Activated T-cell treated with anti-CD3 and anti-CD28 coated beads, Interleukin-2, amount 50 U/mL, for 24 hours (primary cell): ENCODE measurements at places on chromosomes 7 and 10.
A peak's percentile ranks its signal among the peaks of the same experiment; 100 is the strongest.

GRCh38 chr7:138603549-138604318 is 97.4 kb downstream of the SVOPL start:
- no peak for DNase-seq

- no peak for DNase-seq
Observed at GRCh38 chr10:30553626-30554439, 75.7 kb downstream of the LYZL2 start.

DNA sequence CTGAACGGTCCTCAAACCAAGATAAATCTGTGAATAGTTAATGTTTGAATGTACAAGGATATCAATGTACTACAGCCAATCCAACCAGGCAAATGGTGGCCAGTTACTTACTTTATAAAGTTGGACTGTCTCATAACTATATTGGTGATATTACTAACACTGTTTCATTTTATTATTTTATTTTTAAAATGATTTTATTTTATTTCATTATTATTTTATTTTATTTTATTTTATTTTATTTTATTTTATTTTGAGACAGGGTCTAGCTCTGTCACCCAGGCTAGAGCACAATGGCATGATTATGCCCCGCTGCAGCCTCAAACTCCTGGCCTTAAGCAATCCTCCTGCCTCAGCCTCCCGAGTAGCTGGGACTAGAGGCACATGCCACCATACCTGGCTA is 6.8 kb downstream of the IL15RA start:
- DNase-seq: no peak

- DNase-seq: no peak
Observed at GRCh38 chr10:10663622-10664021, 354.1 kb upstream of the CELF2 start.

DNA sequence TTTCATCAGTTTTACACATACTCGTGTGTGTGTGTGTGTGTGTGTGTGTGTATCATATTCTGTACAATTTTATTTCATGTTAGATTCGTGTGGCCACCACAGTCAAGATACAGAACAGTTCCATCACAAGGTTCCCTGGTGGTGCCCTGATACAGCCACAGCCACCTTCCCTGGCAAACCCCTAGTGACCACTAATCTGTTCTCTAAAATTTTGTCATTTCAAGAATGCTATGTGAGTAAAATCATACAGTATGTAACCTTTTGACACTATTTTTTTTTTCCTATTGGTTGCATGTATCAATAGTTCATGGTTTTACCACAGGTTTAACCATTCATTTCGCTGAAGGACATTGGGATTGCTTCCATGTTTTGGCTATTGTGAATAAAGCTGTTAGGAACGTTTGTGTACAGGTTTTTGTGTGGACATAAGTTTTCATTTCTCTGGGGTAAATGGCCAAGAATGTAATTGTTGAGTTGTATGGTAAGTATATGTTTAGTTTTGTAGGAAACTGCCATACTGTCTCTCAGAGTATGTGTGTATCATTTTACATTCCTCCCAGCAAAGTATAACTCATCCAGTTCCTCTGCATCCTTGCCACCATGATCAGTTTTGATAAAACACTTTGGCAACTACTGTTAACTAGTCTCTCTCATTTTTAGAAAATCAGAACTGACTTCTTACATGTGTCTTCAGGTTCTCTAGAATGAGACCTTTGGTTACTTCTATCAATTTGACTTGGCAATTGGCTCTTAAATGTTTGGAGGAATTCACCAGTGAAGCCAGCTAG is 20.6 kb downstream of the KLHDC10 start:
- no peak for DNase-seq

DNA sequence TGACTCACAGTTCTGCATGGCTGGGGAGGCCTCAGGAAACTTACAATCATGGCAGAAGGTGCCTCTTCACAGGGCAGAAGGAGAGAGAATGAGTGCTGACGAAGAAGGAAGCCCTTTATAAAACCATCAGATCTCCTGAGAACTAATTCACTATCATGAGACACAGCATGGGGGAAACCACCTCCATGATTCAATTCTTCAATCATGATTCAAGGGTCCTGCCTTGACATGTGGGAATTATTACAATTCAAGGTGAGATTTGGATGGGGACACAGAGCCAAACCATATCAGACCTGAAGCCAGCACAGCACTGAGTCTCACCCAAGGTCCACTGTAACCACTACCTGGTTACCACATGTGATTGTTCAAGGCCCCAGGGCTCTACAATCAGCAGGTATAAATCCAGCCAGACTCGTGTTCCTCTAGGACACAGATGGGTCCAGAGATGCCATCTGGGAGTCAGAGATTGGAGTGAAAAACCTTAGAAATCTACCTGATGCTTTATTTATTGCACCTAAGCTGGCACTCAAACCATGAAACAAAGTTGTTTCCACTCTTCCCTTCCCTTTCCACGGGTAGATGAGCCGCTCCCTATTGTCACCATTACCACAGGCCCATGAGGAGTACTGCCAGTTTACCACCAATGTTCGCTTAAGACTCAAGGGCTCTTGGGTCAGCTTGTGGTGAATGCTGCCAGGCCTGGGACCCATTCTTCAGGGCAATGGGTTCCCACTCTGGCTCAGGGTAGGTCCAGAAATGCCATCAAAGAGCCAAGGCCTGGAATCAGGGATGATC is 1061.5 kb downstream of the LRMDA start:
- no peak for DNase-seq

DNA sequence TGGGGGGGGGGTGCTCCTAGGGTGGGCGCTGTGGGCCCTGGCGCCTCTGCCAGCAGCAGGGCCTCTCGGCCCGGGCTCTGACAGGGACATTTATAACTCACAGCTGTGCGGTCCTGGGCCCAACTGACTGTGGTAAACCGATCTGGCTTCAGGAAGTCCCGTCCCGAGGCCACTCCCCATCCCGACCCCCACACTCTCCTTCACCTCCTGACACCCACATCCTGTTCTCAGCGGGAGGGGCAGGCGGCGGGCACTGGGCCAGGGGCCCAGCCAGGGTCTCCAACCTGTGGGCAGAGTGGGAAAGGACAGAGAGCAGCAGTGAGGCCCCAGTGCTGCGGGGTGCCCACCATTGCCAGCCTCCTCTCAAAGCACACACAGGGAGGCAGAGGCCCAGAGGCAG is 69.1 kb downstream of the ZMIZ1 start:
- DNase-seq: peak; percentile 58

- peak; percentile 51 for DNase-seq
Observed at GRCh38 chr7:6271060-6271658, 1.3 kb downstream of the CYTH3 start.

GRCh38 chr7:90298145-90299038 is 22.7 kb downstream of the FAM237B start:
- no peak for DNase-seq

DNA sequence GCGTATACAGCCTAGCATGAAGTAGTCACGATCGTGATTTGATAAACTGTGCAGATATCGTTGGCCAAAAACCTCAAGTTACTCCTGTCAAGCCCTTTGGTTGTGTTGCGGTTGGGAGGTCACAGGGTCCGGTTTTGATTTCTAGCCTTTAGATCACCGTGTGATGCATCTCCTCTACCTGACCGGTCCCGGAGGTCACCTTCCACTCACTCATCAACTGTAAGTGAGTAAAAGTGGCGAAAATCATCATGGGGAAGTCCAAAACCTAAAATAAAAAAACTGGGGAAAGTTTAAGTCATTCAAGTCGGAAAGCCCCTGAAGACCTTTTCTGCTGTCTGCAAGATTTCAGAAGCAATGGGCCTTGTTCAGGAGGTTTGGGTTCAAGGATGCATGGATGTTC is 62.8 kb downstream of the ADARB2 start:
- no peak for DNase-seq

GRCh38 chr10:43921881-43922280 is 273.2 kb upstream of the ZNF32 start:
- DNase-seq: no peak

DNA sequence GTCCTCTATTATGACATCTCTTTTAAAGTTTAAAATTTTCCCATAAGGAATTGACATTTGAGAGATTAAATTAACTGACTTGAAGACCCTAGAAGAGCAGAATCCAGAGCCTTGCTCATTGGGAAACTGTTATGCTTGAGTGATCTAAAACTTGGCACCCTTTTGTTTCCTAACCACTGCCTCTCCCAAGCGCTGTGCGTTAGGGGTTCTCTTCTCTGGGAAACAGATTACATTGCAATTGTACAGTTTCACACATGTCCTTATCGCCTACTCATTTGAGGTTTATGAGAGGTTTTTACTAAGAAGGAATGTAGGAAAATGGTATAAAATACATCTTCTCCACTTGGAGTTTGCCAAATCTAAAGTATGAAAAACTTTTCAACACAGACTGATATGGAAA is 126.8 kb upstream of the AMPH start:
- no peak for DNase-seq

DNA sequence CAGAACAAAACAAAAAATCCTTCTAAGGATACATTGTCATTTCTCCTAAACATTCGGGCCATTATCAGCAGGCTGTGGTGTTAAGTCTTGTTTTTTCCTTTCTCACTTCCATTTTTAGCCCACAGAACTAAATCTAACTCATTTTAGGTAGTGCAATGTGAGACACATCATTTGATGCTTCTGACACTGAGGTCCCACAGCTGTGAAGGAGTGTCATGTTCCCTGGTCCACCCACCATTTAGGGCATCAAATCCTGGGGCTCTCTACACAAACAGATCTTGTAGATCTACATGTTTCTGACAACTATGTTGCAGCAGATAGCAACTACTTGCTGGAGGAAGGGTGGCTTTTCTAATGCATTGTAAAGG is 232.5 kb upstream of the IGFBP3 start:
- DNase-seq: no peak

- DNase-seq: no peak
Observed at GRCh38 chr7:93047514-93048099, 70.2 kb downstream of the SAMD9 start.

DNA sequence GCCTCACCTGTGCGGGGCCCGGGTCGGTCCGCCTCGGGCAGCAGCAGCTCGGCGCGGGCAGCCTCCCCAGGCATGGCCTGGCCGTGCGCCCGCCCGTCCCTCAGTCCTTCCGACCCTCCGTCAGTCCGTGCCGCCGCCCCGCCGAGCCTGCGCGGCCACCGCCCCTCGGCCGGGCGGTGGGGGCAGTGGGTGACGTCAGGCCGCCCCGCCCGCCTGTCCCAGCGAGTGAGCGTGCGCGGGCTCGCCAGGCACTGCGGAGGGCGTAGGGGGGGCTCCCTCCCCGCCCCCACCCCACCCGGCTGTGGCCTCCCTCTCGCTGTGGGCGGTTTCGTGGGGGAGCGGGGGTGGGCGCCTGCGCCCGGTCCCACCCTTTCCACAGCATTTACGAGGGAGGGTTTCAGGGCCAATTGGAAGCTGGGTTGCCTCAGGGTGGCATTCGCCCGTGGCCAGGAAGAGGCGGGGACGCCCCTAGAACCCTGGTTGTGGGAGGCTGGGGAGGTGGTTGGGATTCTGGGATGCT is at the start of gene NACAD:
NACAD (minus strand) TSS at position 149 of the 520 bp plus-strand sequence; CDS start at position 74, 75 bp downstream.
- DNase-seq: peak; percentile 58
